Testis (tissue), 5 donors: ENCODE measurements at places on chromosomes 3 and 15. TPM values are rescaled to one million over a fixed set of nuclear protein-coding genes. Genes with fewer than 3 reads are reported as not detected.

DNA sequence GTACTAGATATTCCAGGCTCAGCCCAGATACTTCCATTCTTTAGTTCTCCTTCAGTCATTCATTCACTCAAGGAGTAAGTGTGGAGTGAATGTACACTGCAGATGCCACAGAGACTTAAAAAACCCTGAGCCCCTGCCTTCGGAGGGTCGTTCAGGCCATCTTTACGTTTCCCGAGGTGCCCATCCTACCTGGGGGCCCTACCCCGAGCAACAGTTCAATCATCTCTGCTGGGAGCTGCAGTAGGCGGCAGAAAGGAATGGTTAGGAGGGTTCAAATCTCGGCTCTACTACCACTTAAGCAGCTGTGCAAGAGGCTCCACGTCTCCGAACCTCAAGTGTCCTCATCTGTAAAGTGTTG lies 613 bp downstream of the SEC13 start:
- DNase-seq = no peak

DNA sequence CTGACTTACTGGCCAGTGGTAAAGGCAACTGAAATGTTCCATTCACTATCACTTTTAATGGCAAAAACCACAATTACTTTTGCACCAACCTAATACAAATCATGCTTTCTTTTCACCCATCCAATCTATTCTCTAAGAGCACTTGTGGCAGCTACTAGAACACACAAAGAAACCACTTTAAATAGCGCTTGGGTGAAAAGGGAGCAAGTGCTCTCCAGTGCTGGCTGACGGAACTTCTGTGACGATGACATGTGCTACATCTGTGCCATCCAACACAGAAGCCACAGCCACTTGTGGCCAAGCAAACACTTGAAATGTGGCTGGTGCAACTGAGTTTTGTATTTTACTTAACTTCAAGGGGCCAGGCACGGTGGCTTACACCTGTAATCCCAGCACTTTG lies 18.9 kb downstream of the SH3BP5 start:
- no peak for DNase-seq

GRCh38 chr3:23999012-23999641 lies 54.0 kb downstream of the NR1D2 start:
- DNase-seq = peak; percentile 85

- DNase-seq = no peak
Observed at GRCh38 chr3:173587055-173587454, 189.5 kb downstream of the NLGN1 start.

GRCh38 chr3:196287090-196287439 lies 461 bp downstream of the PCYT1A start:
- DNase-seq = peak; percentile 62

GRCh38 chr3:58567251-58567515 lies 10.0 kb downstream of the FAM107A start:
- DNase-seq = no peak

DNA sequence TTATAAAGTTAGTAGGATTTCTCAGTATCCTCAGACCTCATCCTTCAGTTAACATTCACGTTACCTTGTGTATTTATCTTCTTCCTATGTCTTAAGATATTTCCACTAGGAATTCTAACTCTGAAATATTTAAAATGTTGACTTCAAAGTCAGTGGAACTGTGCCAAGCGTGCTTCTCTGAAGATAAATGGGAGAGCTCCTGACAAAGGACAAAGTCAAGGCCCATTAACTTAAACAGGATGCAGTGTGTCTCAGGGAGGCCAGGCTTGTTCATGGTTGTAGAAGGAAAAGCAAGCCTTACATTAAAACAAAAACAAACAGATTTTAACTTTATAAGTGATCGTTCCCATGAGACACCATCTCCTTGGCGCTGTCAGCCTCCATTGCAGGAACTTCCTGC lies 41.5 kb downstream of the ABHD17C start:
- no peak for DNase-seq

DNA sequence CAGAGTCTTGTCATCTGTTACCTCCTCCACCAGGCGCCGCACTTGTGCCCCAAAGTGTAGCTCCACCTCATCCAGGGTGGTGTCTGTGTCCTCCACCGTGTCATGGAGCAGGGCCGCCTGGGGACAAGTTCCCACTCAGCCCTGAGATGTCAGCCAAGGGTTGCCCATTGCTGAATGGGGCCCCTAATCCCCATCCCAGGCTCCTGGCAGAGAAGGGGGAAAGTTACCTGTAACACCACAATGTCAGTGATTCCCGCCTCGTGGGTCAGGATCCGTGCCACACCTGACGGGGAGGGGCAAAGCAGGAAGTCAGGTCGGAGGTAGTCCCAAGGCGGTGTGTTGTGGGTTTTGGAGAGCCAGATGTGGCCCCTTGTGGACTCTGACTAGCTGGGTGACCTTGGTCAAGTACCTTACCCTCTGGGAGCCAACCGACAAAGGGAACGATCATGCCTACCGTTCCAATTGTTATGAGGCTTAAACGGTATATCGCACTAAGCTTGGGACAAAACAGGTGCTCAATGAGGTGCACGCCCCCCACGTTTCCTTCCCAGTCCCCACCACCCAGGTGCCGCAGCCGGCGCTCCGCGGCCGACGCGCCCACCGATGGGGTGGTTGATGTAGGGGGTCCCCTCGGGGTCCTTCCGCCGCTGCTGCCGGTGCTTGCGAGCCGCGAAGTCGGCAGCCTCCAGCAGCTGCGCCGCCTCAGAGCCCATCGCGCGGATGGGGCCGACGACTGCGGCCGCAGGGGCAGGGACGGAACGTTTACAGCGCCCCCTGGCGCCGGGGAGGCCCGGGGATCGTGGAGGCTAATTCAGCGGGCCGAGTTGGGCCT lies at the start of gene HDDC3:
HDDC3 (minus strand) TSS at position 722 of the 832 bp plus-strand sequence; CDS start at position 713, 9 bp downstream.
- DNase-seq = peak; percentile 92

- no peak for DNase-seq
Observed at GRCh38 chr3:95097493-95097892, 1034.6 kb downstream of the NSUN3 start.

DNA sequence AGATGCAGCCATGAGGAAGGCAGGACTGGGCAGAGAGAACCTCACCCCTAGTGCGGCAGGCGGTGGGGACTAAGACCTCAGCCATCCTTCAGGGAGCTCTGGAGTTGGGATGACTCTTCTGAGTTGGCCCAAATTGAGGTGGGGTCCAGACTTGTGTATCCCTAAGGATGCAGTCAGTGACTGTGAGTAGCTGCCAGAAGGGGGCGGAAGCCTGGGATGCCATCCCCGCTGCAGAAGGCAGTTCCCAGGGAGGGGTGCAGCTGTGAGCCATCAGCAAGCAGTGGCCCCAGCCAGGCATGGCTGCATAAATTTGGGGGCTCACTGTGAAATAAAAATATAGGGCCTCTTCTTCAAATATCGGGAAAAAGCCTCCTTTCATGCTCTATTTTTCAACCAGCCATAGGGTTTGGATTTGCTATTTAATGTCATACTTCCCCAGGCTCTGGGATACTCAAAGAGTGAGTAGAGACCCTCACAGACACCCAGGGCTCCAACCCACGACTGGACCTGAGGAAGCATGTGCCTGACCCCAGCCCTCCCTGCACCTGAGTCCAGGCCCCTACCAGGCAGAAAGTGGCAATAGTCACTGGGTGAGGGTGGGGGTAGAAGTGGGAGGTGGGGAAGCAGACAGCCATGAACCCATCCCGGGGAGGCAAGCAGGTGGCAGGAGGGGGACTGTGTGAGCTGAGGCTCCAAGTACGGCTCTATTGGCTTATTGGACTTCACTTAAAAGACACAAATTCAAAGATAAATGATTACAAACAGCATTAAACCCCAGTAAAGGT lies 30.5 kb downstream of the GRK7 start:
- DNase-seq = no peak

GRCh38 chr3:143484846-143485512 lies 363.3 kb downstream of the SLC9A9 start:
- DNase-seq = no peak

GRCh38 chr3:147191795-147192385 lies 214.5 kb downstream of the ZIC4 start:
- peak; percentile 53 for DNase-seq

GRCh38 chr3:31908391-31909097 lies 72.5 kb downstream of the OSBPL10 start:
- no peak for DNase-seq

Gene C15orf39
- 321 TPM for polyA plus RNA-seq

Gene FAM227B
- polyA plus RNA-seq = 28.3 TPM
